ENCODE measurements at places on chromosomes 4 and X.
A peak's percentile ranks its signal among the peaks of the same experiment; 100 is the strongest.

GRCh38 chrX:68823413-68824151 lies 5.2 kb upstream of the EFNB1 start:
- DNase-seq: no peak

DNA sequence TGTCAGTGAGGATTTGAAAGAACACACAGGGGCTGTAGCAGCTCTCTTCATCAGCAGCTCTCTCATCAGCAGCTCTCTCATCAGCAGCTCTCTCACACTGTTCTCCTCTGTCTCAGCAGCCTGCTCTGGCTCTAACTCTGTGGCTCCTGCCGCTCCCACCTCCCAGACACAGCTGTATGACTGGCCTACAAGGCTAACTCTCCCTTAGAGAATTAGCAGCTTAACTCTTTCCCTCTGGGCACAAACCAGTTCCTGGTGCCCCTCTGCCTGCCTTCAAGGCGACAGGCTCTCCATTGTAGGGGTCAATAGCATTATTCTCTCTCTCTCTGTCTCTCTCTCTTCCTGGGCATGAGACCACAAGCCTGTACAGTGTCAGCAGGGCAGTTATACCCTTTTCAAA lies 385.6 kb upstream of the PCDH10 start:
- DNase-seq: no peak

DNA sequence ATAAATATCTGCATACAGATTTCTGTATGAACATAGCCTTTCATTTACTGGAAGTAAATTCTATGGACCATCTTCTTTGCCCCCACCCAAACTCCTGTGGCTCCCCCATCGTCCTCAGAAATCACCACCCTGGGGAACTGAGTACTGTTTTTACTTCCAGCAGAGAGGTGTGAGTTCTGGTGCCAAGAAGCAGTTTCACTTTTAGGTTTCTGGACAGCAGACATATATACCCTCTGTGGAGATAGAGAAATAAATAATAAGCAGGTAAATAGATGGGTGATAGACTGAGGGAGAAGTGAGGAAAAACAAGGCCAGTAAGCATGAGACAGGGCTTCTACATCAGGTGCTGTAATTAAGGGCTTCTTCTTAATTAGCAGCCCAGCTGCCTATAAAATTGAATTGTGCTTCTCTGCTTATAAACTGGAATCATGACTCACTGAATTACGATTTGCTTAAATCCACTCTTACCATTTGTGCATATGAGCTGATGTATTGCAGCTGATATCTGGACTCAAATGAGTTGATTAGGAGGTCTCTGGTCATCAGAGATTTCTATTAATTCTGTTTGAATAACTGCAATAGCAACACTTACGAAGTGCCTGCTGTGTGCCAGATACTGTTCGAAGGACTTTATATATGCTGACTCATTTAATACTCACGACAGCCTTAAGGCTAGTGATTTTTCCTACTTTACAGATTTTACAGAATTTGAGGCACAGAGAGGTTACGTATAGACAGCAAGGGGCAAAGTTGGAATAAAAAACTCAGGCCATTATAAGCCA lies 60.8 kb upstream of the DHX15 start:
- no peak for DNase-seq

- DNase-seq: no peak
These were observed 27.5 kb downstream of the LNX1 start for GRCh38 chr4:53563824-53564223.

GRCh38 chr4:163350672-163351071 lies 7.0 kb downstream of the NPY5R start:
- DNase-seq: no peak

GRCh38 chrX:103640401-103641155 lies 11.8 kb downstream of the TCEAL1 start:
- no peak for DNase-seq

DNA sequence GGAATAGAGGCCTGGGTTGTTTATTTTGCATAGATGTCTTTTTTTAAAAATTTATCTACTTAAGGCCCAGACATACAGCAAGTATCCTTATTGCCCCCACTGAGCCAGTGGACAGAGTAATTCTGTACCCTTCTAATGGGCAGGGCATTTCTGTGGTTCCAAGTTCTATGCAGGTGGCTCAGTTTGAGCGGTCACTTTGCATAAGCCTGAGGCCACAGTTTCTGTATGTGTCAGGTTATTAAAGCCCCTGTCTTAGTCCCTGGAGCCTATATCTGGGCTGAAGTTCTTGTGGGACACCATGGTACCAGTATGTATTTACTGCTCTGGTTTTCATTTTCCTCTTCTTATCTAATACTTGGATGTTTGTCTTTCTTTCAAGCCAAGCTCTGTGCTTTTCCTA lies 168.8 kb downstream of the MID1IP1 start:
- DNase-seq: no peak

- DNase-seq: no peak
These were observed 6.8 kb upstream of the MOB1B start for GRCh38 chr4:70895405-70895804.

DNA sequence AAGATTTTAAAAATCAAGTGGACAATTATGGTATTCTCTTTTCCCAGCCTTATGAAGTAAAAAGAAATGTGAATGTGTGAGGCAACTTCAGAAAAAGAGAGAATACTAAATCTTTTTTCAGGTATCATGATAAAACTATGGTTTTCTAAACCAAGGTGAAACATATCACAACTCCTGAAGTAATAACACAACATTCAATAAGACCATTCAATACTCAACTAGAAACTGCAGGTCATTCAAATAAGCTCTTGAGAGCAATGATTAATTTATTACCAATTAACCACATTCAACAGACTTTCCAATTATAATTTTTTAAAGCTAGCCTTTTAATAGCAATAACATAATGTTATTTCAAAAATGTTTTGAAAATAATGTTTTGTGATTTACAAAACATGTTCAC lies 35.8 kb downstream of the SLC10A7 start:
- DNase-seq: no peak

- no peak for DNase-seq
These were observed 43.8 kb downstream of the RAI2 start for GRCh38 chrX:17817251-17817650.

DNA sequence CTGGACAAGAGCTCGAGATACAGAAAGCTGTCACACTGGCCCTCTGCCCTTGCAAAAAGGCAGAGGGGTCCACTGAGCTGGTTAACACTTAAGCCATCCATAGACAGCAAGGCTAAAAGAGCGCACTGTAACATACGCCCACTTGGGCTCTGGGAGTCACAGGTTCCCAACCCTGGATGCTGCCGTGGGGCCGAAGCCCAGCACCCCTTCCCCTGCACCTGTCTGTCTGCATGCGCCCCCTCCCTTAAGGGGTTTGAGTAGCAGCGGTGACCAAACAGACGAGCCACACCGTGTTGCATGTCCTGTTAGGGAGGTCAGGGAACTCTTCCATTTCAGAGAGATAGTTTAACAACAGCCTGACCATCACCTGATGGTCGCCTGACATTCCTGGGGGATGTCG lies 138.4 kb upstream of the GALNTL6 start:
- DNase-seq: no peak

GRCh38 chrX:107741404-107741790 lies 34.2 kb downstream of the TSC22D3 start:
- DNase-seq: no peak

DNA sequence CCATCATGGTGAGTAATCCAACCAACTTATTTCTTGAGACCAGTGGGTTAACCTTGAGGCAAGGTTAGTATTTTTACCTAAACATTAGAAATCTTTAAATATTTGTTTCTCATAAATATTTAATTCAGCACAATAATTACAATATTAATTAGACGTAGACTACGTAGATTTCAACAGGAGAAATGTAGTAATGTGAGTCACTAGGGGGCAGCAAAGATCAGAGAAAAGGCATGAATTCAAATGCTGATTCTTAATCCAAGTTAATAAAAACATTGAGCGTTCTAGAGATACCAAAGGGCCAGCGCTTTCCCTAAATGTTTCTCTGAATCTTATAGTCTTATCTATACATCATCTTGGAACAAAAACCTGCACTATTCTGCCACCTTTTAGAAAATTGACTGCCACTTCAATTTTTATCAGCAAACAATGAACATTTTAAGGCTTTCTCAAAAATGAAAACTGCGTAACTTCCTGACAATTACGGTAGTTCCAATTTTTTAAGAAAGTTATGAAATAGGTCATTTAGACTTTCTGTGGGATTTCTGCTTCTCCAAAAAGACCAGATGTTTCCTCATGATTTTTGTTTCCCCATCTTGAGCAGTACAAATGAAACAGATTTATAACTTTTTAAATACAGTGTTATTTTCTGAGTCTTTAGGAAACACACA lies 180.7 kb downstream of the GASK1B start:
- no peak for DNase-seq

GRCh38 chr4:170391066-170391740 lies 301.4 kb upstream of the AADAT start:
- DNase-seq: no peak

DNA sequence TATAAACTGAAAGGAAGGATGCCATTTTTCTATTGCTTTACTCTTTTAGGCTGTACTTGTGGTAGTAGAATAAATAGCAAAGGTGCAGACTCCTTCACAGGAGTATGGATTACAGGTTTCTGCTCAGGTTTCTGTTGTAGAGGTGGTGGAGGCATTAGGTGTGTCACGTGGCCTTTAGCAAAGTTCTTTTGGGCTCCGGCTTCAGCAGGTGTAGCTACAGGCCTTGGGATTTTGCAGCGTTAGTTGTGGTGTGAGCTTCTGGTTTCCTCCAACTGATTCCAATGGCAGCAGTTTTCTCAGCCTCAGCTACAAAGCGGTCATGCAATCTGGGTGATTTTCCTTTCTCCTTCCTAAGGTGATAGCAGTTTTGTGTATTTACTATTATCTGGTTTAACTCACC lies 255.8 kb upstream of the GK2 start:
- DNase-seq: no peak

GRCh38 chr4:78922207-78922606 lies 17.0 kb downstream of the PAQR3 start:
- DNase-seq: no peak

DNA sequence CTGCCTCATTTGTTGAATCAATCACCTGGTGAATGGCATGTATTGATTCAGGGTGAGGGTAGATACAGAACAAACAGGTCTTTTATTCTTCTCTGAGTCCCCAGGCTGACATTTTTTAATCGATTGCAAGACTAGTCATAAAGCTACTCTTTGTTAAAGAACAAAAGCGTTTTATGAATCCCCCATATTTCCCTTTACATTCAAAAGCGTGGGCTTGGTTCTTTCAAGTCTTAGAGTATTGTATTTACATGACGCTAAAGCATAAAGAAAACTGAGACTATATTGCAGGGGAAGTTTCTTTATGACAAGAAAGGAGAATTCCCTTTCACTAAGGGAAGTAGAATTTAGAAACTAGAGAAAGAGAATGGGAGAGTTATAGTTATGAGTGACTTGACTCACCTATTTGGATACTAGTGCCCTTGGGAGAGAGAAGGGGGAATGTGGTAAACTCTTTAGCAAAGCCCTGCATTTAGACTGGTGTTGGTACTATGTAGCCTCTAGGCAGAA lies 69.3 kb upstream of the PDE5A start:
- no peak for DNase-seq

- DNase-seq: no peak
These were observed 234.2 kb upstream of the RPS6KA3 start for GRCh38 chrX:20500949-20501348.

DNA sequence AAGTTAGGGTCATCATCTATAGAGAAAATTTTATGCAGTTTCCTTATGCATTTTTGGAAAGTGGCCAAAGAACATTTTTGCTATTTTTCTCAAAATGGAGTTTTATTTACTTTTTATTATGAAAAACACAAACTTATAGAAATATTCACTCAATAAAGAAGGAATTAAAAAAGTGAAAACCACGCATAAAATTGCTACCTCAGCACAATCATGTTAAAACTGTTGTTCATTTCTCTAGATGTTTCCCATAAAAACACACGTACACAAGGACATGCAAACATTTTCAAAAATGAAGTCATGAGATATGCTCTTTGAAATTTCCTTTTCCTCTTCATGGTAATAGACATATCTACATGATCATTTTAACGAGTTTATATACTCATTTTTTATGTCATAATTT lies 536.8 kb upstream of the MAGEB18 start:
- no peak for DNase-seq

- no peak for DNase-seq
These were observed 80.0 kb upstream of the MAB21L2 start for GRCh38 chr4:150501983-150502382.

GRCh38 chrX:44514272-44514671 lies 28.4 kb downstream of the FUNDC1 start:
- no peak for DNase-seq

GRCh38 chr4:105426187-105426897 lies 47.5 kb downstream of the PPA2 start:
- no peak for DNase-seq

- no peak for DNase-seq
These were observed 4.5 kb downstream of the CHRDL1 start for GRCh38 chrX:110791071-110791470.

DNA sequence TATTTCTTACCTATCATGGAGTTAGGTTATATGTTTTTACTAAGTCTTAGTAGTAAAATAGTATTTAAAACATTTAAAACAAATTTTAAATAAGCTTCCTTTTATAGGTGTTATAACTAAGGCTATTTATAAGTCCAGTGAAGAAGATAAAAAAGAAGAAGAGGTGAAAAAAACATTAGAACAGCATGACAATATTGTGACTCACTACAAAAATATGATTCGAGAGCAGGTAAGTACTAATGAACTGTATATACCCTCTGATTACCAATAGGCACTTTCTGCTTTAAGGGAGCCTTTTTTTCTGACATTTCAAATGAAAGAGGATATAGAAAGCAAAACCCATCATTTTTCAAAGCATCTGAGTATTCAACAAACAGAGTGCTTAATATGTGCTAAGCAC lies 76.6 kb downstream of the USO1 start:
- DNase-seq: no peak

DNA sequence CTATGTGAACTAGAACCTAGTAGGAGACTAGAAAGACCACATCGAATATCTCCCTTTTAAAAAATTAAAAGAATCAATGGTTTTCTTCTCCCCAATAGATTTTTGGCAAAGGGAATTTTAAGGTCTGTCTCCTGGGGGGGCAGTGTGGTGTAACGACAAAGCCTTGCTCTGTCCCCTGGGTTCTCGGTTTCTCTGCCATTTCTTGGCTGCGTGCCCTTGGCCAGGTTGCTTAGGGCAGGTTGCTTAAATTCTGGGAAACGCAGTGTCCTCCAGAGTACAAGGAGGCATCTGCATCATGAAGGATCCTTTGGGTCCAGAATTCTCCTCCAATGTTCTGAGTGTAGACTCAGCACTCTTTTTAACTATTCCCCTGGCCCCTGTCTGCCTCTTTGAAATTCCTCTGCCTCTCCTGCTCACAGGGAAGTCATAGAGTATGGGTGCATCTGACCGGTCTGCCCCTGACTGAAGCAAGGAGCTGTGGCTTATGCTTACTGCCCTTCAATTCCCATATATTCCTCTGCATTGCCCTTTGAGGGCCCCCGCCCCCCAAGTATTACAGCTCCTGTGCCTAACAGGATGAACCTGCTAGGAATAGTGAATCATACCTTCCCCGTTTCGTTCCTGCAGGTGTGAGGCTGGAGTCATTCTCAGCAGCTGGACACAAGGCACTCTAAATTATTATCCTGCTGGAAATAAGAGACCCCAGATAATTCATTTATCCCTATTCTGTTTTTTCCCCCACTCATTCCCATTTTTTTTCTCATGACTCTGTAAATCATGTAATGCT lies 2.2 kb downstream of the KIT start:
- no peak for DNase-seq

GRCh38 chr4:5166377-5166776 lies 115.1 kb downstream of the STK32B start:
- DNase-seq: no peak

- peak; percentile 27 for DNase-seq
These were observed 149.9 kb downstream of the AMMECR1 start for GRCh38 chrX:110167952-110168451.

- DNase-seq: no peak
These were observed 252.8 kb upstream of the SLC7A11 start for GRCh38 chr4:138494931-138495330.

- DNase-seq: no peak
These were observed 102.3 kb downstream of the ENPP6 start for GRCh38 chr4:184115399-184115798.

All from activated effector memory CD4-positive, alpha-beta T cell treated with Interleukin-2 at 50 U/mL for 16 hours (primary cell).